Central memory CD4-positive, alpha-beta T cell (primary cell): ENCODE measurements at places on chromosomes 2 and 18.

GRCh38 chr2:206231669-206232286 lies 42.7 kb upstream of the ZDBF2 start:
- DNase-seq, result no peak

- no peak for DNase-seq
Measured at GRCh38 chr2:143645921-143646645, 516.9 kb downstream of the ARHGAP15 start.

DNA sequence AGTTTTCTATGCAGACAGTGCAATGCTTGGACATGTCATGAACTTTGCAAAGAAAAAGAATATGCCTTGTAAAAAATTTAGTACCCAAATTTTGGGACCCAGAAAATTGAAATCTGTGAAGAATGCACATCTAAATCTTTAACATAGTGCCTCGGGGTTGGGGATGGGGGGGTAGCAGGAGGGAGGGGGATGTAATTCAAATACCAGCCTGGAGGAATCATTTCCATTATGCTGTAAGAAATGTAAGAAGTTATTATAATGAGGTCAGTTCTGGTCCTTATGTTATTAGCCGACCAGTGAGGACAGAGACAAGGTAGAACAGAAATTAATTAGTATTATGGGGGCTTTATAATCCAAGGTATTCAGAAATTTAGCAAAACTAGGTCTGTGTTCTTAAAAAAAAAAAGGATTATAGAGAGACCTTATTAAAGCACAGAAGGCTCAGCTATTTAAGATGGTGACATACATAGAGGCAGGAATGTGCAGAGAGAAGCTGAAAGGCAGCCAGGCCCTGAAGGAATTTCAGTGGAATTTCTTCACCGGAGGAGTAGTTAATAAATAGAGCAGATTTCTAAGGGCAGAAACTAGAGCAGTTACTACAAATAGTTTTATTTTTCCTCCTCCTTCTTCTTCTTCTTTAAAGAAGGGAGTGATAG lies 89.0 kb upstream of the RBMS1 start:
- DNase-seq, result no peak

DNA sequence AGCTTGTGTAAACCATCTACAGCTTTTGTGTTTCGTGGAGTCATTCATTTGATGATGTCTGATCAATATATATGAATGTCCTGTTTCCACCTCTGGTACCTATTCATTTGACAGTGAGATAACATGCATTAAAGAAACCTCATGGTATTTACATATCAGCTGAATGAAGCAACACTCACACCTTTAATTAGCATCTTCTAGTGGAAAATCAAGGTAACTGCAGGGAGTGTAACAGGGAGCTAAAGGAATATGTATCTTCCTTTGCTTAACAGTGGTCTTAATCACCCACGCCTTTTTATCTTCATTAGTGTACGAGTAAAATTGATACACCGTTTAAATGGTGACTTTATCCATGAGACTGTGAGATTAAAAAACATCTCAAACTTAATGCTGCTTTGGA lies 15.6 kb downstream of the SLC39A10 start:
- no peak for DNase-seq

DNA sequence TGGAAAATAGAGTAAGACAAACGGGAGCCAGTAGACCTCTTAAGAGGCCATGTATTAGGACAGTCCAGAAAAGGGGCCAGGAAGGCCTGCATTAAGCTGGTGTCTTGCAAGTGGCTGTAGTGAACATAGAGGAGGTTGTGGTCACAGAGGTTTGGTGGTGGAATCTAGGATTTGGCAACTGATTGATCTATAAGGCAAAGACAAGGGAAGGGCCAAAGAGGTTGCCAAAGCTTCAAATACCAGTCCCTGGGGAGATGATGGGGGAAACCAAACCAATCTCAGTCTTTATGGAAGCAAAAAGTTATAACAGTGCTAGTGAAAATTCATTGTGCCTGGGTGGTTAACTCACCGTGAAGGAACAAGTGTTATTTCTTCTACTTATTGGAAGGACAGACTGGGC lies 28.7 kb upstream of the RTN4 start:
- no peak for DNase-seq

- no peak for DNase-seq
Measured at GRCh38 chr2:233458826-233459225, 104.5 kb downstream of the DGKD start.

DNA sequence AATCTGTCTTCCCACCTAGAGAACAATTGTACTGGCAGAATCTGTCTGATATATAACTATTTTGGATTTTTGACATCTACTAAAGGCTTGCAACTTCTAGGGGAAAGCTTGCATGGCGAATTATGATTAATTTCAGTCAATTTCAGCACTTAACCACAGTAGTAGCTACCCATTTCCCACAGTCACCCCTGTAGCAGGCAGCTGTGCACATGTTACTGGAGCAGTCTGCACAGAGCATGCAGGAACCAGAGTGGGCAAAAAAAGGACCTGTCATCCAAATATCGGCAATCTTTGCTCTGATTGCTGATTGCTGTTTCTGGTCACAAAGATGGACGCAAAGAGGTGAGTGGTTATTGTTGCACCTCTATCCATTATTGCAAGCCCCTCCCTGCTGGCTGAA lies 473.3 kb downstream of the SPAG16 start:
- no peak for DNase-seq

- DNase-seq, result no peak
Measured at GRCh38 chr2:152307863-152308262, 27.1 kb upstream of the FMNL2 start.

DNA sequence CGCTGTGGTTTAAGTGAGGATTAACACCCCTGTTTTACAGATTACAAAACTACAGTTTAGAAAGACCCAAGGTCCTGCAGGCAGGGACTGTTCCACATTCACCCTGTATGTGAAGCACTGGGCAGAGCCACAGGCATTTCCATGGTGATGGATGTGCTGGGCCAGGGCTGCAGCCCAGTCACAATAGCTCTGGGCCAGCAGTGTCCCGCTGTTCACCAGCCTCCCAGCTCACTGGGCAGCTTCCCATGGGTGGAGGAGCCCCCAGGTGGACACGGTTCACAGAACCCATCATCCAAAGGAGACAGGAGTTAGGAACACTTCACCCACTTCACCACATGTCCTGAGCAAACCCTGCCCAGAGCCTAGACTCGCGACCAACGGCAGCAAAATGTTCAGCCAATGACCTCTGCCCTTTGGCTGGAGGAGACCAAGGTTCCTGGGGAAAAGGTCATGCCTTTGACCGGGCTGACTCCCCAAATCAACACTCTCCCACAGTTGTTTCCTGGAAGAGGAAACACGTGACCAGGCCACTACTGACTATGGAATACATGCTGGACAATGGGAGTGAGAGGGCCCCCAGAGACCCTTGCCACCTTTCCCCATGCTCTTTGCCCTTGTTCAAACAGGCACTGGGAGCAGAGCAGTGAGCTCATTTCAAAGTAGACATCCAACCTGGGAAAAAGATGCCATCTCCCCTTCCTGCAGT lies 28.0 kb upstream of the SLC35F6 start:
- no peak for DNase-seq

DNA sequence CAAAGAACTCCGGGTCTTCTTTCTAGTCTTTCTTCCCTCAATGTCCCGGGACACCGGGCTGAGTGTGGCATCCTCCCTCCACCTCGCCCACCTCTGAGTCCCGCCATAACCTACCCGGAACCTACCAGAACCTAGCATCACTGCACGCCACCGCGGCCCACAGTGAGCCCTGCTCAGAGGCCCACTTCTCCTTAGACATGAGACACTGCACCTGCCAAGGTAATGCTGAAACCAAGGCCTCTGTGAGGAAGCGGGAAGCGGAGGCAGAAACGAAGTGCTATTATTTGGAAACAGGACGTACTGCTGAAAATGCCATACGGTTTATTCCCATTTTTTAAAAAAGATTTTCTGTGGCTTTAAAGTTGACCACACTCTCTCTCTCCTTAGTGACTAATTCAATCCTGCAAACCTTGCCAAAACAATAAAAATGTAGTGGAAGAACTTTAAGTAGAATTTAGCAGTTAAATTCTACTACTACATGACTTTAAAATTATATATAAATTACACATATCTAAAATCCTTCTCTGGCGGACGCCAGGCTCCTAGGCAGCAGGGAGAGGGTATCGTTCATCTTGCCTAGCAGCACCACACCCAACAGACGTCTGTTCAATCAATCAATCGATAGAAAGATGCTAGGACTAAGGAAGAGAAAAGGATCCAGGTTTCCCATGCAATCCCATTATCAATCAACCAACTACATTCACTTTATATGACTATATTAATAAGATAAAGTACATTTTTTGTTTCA lies 82.0 kb downstream of the ZNF516 start:
- DNase-seq, result no peak

GRCh38 chr2:5140347-5140746 lies 551.8 kb upstream of the SOX11 start:
- no peak for DNase-seq

DNA sequence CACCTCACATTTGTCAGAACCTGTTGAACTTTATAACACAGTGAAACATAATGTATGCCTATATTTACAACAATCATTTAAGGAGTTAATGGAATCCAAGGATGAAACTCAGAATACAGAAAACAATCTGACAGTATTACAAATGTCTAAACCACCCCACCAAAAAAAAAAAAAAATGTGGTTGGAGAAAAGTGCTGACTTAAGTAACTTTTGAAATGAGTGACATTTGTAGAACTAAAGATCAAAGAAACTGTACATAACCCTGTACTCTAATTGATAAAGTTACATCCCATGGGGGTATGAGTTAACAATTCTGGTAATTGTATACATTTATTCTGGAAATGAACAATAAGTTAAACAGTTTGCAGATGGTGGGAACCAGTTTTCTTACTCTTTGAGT lies 372.1 kb upstream of the TMEFF2 start:
- DNase-seq, result no peak

DNA sequence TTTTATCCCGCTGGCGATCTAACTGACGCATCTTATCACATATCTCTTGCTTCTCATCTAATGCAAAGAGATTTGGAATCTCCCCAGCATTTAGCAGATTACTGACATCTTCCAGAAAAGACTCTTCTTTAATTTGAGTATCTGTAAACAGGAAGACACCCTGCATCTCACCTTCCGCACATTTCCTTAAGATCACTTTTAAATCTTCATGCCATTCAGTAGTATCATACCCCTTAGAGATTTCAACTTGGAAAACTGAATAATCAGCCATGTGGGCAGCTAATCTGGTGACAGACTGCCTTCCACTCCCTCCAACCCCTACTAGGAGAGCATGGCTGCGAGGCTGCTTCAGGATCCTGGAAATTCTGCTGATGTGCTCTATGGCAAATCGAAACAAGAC lies 204.3 kb downstream of the DNAH7 start:
- no peak for DNase-seq

DNA sequence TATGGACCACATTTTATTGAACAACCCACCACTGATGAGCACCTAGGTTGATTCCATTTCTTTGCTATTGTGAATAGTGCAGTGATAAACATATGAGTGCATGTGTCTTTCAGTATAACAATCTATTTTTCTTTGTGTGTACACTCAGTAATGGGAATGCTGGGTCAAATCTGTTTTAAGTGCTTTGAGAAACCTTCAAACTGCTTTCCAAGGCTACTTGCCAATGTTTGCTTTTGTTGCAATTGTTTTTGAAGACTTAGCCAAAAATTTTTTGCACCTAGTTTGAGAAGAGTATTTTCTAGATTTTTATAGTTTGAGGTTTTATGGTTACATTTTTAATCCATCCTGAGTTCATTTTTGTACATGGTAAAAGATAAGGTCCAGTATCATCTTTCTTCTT lies 587.4 kb upstream of the SETBP1 start:
- DNase-seq, result no peak
